Anterior cingulate cortex (tissue), 58 donors: ENCODE measurements at places on chromosomes 5 and 9.

DNA sequence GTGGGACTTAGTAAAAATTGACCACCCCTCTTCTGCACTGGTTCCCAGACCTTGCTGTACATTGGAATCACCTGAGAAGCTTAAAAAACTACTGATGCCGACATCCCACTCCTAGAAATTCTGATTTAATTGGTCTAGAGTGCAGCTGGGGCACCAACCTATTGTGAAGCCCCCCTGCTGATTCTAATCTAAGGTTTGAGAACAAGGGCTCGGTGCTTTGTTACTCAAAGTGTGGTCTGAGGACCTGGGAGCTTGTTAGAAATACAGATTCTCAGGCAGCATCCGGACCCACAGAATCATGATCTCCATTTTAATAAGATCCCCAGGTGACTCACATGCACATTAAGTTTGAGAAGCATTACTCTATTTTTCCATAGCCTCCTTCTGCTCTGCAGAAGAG is 57.8 kb upstream of the LPAR1 start:
- DNase-seq, result no peak

GRCh38 chr5:107129051-107129450 is 541.7 kb downstream of the EFNA5 start:
- no peak for DNase-seq

DNA sequence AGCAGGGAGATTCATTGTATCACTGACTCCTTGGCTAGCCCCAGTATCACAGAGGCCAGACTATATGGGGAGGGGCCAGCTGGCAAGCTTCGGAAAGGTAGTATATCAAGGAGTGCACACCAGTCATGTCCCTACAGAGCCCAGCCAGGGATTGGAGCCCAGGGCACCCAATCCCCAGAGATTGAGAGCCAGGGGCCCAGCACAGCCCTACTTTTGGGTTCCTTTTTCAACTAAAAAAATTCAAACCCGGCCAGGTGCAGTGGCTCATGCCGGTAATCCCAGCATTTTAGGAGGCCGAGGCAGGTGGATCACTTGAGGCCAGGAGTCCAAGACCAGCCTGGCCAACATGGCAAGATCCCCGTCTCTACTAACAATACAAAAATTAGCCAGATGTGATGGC is 5.4 kb upstream of the MYORG start:
- no peak for DNase-seq

GRCh38 chr9:96441798-96442445 is 8.0 kb upstream of the HABP4 start:
- no peak for DNase-seq

GRCh38 chr9:136719195-136719880 is 7.0 kb downstream of the DIPK1B start:
- no peak for DNase-seq

DNA sequence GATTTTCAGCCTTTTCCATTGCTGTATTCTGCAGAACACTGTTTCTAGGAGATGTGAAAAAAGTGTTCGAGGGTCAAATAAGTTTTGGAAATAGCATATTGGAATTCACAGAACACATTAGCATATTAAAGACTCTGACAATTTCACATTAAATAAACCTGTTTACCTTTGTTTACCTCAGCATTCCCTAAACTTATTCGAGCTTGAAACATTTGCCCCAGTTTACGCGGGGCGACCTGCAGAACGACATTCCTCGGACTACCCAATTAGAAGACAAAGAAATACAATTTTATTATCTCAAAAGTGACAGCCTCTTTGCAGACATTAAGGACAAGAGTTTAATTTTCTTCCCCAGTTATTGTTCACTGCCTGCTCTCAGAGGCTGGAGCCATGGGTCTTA is 110.3 kb upstream of the NFIB start:
- DNase-seq, result no peak

DNA sequence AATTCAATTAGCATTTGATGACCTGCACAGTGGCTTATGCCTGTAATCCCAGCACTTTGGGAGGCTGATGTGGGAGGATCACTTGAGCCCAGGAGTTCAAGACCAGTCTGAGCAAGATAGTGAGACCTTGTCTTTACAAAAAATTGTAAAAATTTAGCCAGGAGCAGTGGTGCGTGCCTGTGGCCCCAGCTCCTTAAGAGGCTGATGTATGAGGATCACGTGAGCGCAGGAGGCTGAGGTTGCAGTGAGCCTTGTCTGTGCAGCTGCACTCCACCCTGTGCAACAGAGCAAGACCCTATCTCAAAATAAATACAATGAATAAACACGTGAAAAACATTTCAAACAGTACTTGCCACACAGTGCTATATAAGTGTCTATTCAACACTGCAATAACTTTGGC is 4.2 kb downstream of the ABCA1 start:
- DNase-seq, result no peak

DNA sequence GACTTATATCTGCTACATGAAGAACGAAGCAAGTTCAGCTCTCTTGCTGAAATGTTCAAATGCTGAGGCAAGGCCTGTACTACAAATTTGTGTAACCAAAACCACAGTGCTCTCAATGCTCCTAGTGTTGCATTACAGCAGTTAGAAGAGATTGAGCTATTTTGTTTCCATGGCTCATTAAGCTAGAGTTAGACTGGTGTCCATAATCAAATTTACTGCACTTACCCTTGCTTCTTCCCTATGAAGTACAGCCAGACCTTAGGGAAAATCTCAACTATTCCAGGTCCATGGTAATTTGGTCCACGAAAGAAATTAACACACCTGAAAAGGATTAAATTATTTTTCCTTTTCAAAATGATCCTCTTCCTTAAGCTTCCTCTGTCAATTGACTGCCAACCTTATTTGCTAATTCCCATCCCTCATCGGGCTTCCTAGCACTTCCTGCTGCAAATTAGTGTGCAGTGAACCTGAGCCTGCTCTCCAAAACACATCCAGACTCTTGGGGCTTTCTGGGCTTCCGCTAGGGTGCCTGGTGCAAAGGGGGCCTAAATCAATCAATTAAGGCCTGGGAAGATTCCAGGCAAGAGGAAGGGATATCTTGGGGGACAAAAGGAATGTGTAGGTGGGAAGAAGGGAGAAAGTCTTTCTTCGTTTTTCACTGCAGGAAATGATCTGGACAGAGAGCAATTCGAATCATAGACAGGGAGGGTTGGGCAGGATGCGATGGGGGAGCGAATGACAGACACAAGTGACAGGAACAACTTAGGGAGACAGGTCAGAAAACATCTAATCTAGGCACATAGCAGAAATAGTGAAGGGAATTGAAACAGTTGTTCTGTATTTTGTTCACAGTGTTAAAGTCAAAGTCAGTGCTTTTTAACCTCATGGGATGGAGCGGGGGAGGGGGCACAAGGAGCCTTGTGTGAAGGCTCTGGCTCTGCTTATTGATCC is 542.4 kb downstream of the RAB3C start:
- no peak for DNase-seq

DNA sequence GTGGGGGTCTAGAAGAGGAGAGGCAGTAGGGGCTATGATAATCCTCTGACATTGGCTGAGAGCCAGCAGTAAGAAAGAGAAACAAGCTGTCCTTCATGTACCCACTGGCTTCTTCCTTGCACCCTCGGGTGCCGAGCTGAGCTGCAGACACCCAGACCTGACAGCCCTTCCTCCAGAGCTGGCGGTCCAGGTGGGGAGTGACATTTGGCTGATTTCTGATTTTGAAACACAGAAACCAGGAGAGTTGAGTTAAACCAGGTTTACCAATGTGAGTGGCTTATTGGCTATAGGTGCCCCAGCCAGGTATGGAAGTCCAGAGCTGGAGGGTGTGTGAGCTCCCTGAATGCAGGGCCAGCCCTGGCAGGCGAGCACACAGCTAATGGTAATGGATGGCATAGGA is 59.2 kb downstream of the GADD45G start:
- no peak for DNase-seq

DNA sequence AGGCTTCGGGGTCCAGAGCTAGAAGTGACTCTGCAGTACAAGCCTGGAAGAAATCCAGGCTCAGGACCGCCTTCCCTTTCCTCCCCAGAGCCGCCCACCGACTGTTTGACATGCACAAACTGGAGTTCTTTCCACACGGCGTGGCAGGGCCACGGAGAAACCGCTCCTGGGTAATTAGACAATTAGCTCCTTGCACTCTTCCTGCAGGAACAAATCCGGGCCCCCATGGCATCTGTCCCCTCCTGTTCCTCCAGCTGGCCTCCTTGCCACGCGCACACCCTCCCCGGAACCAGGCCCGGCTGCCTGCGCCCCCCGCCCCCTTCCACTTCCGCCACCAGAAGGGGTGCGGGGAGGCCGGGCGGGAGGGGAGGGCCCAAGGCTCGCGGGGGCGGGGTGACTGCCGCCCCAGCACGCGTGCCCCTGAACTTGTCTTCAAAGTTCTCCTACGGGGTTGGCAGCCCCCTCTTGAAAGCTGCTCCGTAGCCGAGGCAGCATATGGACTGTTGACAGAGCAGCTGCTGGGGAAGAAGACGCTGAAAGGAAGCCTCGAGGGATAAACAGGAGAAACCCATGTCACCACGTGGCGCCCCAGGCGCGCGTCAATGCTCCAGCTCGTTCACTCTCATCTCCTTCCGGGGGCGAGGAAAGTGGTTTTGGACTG is 74.3 kb downstream of the SEC61B start:
- DNase-seq, result no peak

DNA sequence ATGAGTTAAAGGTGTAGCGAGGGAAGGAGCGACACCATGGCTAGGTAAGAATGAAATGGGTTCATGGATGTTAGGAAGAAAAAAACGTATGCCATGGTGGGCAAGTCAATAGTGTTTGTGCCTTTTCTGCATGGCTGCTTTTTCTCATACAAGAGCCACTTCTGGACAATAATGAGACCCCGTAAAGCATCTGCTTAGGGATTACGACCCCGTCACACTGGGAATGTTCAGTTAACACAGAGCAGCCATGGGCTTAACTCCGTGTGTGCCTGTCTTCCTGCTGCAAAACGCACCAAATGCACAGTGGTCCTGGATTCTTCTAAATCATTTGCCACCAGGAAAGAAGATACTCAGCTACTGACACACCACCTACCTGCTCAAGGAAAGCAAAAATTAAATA is 81.8 kb downstream of the NFIB start:
- no peak for DNase-seq

DNA sequence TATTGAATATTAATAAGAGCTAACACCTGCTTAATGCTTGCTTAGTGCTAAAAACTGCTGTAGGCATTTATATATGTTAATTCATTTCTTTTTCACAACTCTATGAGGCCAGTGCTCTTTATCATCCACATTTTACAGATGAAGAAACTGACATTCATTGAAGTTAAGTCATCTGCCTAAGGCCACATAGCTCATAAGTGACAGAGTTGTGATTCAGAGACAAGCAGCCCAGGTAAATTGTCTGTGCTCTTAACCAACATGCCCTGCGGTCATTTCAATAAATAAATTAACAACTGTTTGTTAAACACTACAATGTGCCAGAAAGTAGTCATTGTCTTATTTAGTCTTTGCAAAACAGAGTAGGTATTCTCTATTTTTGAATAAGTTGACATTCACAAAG is 1354.4 kb upstream of the C9orf72 start:
- no peak for DNase-seq

- DNase-seq, result no peak
Measured at GRCh38 chr5:112290691-112291090, 128.4 kb downstream of the EPB41L4A start.

DNA sequence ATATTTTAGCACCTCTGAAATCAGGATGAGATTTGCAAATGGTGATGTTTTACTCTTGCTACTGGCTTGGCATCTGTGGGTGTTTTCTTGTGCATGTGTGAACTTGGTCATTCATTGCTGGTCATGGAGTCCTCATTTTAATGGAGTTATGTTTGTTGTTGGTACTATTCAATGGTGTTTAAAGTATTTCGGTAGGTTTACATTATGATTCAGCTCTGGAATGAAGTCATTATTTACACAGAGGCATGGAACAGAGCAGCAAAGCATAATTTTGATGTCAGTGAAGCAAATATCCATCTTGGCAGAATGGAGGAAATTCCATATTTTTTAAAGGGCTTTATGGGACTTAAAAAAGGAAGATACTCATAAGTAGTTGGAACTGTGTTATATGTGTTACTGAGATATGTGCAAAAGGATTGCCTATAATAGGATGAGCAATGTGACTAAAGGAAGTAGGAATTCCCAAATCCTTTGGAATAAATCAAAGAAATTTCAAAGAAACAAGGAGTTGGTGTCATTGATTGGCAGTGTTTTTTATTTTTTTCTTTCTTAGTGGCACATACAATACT is 147.4 kb downstream of the ACTBL2 start:
- no peak for DNase-seq

DNA sequence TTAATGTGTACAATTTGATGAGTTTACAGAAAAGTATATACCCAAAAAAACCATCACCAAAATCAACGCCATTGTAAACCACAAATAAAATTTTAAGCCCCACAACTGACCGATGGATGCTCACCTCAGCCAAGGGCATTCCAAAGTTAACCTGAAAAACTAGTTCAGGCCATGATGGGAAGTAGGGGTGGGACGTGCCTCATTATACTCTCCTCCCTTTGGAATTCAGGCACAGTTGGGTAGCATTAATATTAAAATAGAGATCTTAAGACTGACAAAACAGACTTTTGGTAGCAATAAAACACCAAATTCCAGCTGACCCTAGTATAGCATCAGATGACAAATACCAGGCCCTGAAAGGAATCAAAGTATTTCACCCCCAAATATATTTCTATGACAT is 129.0 kb downstream of the CDH18 start:
- DNase-seq, result no peak

GRCh38 chr9:37839496-37840461 is 39.2 kb downstream of the DCAF10 start:
- no peak for DNase-seq
